ENCODE measurements at places on chromosomes 3 and 15.

GRCh38 chr15:63465104-63465503 lies 39.3 kb upstream of the USP3 start:
- DNase-seq, result no peak

DNA sequence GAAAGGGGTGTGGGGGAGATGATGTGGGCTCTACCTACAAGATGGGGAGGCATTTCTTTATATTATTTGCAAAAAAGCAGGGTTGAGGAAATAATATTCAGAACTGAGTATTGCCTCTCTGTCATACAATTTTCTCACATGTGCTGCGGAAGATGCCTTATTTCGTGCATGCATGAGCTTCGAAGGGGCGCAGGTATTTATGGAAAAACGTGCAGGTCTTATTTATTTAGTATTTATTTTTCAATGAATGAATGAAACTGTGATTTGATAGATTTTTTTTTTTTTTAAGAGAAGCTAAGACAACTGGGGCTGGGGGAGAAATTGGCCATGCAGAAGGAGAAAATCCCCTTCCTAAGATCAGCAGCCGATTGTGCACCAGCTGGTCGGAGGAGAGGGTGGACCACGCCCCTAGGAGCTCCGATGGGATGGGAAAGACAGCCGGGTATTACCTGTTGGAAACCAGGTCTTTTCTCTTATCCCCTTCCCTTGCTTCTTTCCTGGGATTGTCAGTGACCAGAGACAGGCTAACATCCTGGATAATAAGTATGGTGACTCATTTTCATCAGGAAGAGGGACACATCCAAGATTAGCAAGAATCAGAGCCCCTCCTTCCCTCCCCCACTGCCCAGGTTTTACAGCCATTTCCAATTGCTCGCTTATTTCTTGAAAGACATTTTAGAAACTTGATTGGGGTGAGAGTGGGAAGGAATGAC lies 875 bp downstream of the GAP43 start:
- no peak for DNase-seq

DNA sequence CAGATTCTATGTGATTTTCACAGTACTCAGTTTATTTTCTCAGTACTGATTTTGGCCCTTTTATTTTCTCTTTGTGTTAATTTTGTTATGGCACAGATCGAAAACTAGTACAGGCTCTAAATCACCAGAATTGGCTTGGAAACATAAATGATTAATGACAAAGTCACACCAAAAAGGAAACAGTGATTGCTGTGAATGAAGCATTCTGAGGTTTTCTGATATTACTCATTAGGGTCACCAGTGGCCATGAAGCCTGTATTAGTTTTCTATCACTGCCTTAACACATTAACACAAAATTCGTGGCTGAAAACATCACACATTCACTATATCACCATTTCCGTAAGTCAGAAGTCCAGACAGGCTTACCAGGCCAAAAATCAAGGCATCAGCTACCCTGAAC lies 343.0 kb upstream of the THRB start:
- no peak for DNase-seq

- DNase-seq, result no peak
These were observed 181.5 kb upstream of the ICE2 start for GRCh38 chr15:60660290-60661051.

DNA sequence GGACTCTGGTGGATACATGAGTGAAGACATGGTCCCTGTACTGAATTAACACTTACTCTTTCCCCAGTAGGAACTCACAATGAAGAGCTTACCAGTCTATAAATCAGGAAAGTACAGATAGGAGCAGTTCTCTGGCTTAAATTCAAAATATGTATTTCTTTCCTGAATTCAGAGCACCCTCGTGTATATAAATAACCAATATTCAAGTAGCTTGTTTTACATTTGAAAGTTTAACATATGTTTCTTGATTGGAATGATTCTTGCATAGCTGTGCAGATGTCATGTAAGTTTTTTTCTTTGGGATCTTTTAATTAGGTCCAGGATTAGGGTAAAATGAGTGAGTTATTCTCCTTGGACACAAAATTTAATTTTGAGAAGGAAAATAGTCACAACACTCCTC lies 14.8 kb upstream of the TMPRSS7 start:
- no peak for DNase-seq

GRCh38 chr3:141331377-141332318 lies 36.7 kb upstream of the ZBTB38 start:
- DNase-seq, result no peak

GRCh38 chr15:73174171-73174570 lies 121.9 kb downstream of the NEO1 start:
- no peak for DNase-seq

- DNase-seq, result no peak
These were observed 51.6 kb downstream of the TP53BP1 start for GRCh38 chr15:43441316-43441715.

- no peak for DNase-seq
These were observed 5.0 kb upstream of the ATP8B4 start for GRCh38 chr15:50123861-50124557.

Data from stimulated activated CD8-positive, alpha-beta memory T cell treated with anti-CD3 and anti-CD28 coated beads, Interleukin-7, amount 100 ng/mL, for 4 hours (primary cell).